ENCODE measurements at places on chromosomes 16 and 17. TPM values are rescaled to one million over a fixed set of nuclear protein-coding genes. Genes with fewer than 3 reads are reported as not detected.

Gene EARS2
- 39.7 TPM for total RNA-seq

Gene NHLRC4
- 0.35 TPM for total RNA-seq

Gene SGSM2
- total RNA-seq: 28.2 TPM

Gene ZNF747
- total RNA-seq: 5.1 TPM

Gene SPATA22
- 0.07 TPM for total RNA-seq

Gene PRAC1
- total RNA-seq: not detected

Gene UMOD
- total RNA-seq: not detected

Gene HCRT
- not detected for total RNA-seq

Gene KRT14
- total RNA-seq: not detected

GRCh38 chr16:67734731-67735201 is 15.7 kb upstream of the GFOD2 start:
- no peak for DNase-seq

GRCh38 chr17:61007980-61008379 is 330.3 kb downstream of the BCAS3 start:
- DNase-seq: no peak

DNA sequence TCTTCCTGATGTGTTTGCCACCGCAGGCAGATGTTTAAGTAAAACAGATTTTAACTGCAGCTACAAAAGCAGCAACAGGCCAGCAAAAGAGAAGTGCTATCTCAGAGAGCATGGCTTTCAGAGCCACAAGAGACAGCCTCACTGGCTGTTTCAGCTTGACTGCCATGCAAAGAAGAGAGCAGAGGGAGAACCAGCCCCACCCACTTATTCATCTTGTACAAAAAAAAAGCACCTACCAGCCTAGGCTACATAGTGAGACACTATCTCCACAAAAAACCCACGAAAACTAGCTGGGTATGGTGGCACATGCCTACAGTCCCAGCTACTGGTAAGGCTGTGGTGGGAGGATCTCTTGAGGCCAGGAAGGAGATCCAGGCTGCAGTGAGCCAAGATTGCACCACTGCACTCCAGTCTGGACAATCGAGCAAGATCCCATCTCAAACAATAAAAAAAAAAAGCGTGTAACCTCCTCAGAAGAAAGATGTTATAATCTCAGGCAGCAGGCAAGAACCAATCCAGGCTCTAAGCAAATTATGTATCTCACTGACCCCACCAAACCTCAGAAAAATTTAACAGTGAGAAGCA is 30.0 kb downstream of the STH start:
- no peak for DNase-seq

GRCh38 chr16:72427051-72427782 is 255.3 kb upstream of the PMFBP1 start:
- no peak for DNase-seq

GRCh38 chr17:42274253-42274542 is 2.0 kb downstream of the STAT5B start:
- no peak for DNase-seq

DNA sequence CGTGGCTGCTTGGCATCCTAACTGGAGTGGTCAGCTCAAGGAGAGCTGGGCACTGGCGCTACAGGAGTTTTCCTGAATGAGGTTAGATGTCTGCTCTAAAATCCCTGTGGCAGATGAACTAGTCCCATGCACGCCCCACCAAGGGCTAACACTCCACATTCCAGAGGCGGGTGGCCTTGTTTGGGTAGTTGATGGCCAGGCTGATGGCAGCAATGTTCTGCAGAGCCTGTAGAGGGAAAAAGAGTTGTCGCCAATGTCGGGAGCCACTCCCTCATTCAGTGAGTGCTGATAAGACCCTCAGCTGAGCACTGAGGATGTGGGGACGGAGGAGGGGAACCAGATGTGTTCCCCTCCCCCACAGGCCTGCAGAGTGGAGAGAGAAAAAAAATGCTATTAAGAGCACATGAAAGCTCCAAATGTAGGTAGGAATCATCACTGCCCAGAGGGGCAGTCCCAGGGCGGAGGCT is 42.5 kb upstream of the ATP2A3 start:
- no peak for DNase-seq

GRCh38 chr17:40561871-40562611 is 3.2 kb downstream of the CCR7 start:
- DNase-seq: no peak

DNA sequence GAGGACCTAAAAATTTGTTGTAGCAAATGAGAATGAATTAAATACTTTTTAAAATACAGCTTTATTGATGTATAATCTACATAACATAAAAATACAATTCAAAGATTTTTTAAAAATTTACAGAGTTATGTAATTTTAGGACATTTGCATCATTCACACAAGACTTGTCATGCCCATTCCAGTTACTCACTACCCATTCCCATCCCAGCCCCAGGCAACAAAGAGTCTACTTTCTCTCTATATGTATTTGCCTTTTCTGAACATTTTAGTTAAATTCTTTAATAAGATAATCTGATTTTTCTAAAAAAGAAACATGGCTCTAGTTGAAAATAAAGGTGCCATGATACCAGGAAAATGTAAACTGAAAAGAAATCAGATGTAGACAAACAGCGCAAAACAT is 354.2 kb downstream of the PMP22 start:
- no peak for DNase-seq

DNA sequence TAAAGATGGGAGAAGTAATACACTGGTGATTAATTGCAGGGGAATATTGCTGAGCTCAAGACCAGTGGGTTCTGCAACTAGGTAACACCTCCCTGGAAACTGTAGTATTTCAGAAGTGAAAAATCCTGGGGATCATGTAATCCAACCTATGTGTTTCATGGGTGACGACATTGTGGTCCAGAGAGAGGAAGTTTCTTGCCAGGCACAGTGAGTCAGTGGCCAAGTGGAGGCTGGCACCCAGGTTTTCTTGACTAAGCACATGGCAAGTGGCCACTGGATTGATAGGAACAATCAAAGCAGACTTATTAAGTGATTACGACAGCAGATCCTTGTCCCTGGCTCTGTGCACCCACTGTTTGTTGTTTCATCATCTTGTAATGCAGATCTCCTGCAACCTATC is 14.6 kb upstream of the CIITA start:
- DNase-seq: peak; percentile 81

GRCh38 chr16:26606381-26607150 is 460.2 kb upstream of the C16orf82 start:
- DNase-seq: no peak

DNA sequence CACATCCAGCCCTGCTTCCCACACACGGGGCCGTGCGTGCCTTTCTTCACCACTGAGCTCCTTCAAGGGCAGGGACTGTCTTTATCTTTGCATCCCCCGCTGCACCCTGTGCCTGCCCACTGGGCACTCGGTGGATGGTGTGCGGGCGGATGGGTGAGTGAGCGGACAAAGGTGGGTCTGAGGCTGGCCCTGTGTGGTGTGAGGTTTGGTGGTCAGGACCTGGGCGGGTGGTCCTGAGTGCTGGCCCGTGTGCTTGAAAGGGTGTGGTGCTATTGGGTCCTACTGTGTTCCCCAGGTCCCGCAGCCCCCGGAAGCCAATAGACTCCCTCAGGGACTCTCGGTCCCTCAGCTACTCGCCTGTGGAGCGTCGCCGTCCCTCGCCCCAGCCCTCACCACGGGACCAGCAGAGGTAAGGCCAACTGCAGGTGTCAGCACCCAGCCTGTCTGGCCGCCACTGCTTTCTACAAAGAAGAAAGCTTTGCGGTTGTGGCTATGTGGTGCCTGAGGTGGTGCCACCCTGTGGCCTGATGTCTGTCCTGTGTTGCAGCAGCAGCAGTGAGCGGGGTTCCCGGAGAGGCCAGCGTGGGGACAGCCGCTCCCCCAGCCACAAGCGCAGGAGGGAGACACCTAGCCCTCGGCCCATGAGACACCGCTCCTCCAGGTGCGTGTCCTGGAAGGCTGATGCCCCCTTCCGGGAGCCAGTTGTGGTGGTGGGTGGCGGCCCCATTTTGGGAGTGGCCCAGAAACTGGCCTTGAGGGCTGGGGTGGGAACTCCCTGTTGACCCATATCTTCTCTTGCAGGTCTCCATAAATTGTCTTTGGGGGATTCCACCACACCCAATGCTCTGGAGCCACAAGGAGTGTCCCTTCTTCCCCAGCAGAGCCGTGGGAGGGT is 6.8 kb downstream of the ELOB start:
- no peak for DNase-seq

DNA sequence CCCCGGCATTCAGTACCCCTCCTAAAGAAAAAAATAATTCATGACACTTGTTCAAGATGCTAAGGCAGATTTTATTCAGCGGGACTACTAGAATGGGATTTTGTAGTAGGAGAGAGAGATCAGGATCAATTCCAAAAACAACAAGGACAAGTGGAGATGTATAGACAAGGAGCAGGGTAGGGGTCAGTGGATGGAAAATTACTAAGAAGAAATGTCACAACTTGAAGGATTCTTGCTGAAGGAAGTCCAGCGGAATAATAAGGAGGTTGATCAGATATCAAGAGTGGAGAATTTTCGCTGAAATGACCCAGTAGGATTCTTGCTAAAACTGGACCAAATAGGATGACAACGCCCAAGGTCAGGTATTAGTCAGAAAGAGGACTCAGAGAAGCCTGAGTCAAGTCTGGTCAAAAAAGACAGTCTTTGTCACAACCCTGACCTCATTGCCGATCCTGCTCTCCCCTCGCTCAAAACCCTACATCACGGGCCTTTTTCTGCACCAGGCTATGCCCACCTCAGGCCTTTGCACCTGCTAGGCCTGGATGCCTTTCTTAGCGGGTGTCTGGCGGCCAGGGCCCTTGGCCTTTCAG is 36.9 kb downstream of the MMD start:
- DNase-seq: no peak

GRCh38 chr17:45851464-45851863 is 6.8 kb downstream of the SPPL2C start:
- no peak for DNase-seq

- DNase-seq: no peak
These were observed 12.9 kb upstream of the MED13 start for GRCh38 chr17:62078009-62078408.

- no peak for DNase-seq
These were observed 59.7 kb upstream of the DNAJA2 start for GRCh38 chr16:47033176-47033575.

DNA sequence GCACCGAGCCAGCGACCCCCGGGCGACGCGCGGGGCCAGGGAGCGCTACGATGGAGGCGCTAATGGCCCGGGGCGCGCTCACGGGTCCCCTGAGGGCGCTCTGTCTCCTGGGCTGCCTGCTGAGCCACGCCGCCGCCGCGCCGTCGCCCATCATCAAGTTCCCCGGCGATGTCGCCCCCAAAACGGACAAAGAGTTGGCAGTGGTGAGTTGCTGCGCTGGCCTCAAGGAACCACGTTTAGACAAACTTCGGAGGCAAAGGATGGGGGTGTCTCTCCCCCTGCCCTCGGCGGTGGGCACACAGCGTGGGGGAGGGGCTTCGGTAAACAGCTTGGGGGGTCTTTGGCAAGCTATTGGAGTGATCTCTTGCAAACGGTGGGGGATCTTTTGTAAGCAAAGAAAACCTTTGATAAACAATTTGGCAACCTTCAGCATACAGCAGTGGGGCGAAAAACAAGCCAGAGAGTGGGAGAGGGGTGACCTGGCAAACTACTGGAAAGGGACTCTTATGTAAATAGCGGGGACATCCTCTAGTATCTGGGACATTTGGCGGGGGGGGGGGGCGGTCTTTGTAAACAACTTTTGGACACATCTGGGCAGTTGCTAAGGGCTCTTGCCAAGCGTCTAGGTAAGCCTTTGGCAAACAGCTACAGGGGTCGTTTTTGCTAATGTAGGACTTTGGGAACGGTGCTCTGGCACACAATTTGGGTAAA is 587 bp downstream of the MMP2 start:
- DNase-seq: no peak

- no peak for DNase-seq
These were observed 309.2 kb upstream of the CCL2 start for GRCh38 chr17:33945646-33946546.

- DNase-seq: no peak
These were observed at the start of gene MT1A for GRCh38 chr16:56637814-56638750. Gene MT1A (plus strand): TSS chr16:56638666. CDS start chr16:56638739, 73 bp downstream.

DNA sequence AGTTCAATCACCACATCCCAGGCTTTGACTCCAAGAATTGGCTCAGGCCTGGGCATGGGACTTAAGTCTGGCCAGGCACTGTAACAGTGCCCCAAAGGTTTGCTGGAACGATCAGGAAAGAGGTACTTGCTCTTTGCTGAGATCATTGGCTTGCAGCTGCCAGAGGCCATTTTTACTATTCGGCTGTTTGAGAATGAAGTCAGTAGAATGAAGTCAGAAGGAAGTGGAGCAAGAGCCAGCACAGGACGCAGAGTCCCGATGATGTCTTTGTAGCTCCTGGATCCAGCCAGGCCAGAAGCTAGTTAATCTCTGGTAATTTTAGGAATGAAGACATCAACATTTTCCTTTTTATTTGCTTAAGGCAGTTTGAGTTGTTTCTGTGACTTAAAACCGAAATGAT is 195.5 kb downstream of the RAB11FIP4 start:
- DNase-seq: no peak

- DNase-seq: no peak
These were observed 13.8 kb upstream of the SEZ6 start for GRCh38 chr17:29019475-29020181.

DNA sequence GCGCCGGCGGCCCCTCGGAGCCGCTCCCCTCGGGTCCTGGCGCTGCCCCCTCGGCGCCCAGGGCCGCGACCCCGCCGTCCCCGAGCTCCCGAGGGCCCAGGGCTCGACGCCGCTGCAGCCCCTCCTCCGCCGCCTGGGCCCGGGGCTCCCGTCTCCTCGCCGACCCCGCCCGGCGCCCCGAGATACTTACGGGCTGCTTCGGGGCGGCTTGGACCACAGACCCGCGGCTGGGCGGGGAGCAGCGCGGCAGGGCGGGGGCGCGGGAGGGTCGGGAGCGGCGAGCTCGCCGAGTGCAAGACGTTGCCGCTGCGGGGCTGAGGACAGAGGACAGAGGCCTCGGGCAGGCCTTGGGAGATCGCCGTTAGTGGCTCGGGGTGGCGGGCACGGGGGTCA is 290 bp downstream of the TOB1 start:
- DNase-seq: no peak

DNA sequence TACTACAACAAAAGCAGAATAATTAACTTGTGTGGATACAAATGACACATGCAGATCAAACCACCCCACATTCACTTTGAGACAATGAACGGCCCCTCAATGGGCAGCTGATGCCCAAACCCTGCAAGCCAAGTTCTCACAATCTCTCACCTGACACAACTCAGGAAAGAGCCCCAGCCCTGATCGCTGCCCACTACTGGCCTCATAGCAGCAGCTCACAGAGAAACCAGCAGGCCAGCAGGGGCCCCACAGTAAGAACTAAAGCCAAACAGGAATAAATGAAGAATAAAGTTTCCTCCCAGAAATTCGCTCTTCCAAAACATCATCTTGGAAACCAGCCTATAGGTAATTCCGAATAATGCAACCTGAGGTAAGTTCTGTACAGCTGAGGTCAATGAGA is 7.7 kb downstream of the AKTIP start:
- DNase-seq: no peak

DNA sequence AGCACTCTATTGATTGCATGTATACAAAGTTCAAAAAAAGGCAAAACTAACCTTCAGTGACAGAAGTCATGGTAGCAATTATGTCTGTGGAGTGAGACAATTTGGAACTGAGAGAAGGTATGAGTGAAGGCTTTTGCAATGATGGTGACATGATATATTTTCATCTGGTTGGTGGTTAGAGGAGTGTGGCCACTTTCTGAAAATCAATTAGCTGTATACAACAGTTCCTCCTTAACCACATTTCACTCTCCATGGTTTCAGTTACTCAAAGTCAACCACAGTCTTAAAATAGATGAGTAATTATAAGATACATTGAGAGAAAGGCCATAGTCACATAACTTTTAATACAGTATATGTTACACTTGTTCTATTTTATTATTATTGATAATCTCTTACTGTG is 26.2 kb downstream of the ADAMTS18 start:
- DNase-seq: no peak

- no peak for DNase-seq
These were observed 18.2 kb downstream of the PAFAH1B1 start for GRCh38 chr17:2611627-2612026.

Data from epithelial cell of proximal tubule (primary cell).